ENCODE measurements at places on chromosomes 1 and 21. TPM values are rescaled to one million over a fixed set of nuclear protein-coding genes. Genes with fewer than 3 reads are reported as not detected.

- no peaks in the 10 kb centered on the region for H3K4me1 ChIP-seq
- H3K27ac ChIP-seq, result no peak overlapping the region
- no peak for DNase-seq
- peaks cover 23% of the 10 kb centered on the region for H3K27me3 ChIP-seq
- no peaks in the 10 kb centered on the region for H3K36me3 ChIP-seq
Observed at GRCh38 chr1:242827538-242827937, 303.0 kb upstream of the PLD5 start.

- H3K36me3 ChIP-seq, result peaks cover 2% of the 10 kb centered on the region
- no peak overlapping the region for H3K27ac ChIP-seq
- H3K4me3 ChIP-seq, result no peak overlapping the region
- no peaks in the 10 kb centered on the region for H3K27me3 ChIP-seq
Observed at GRCh38 chr1:212039622-212040021, 4.1 kb downstream of the DTL start.

DNA sequence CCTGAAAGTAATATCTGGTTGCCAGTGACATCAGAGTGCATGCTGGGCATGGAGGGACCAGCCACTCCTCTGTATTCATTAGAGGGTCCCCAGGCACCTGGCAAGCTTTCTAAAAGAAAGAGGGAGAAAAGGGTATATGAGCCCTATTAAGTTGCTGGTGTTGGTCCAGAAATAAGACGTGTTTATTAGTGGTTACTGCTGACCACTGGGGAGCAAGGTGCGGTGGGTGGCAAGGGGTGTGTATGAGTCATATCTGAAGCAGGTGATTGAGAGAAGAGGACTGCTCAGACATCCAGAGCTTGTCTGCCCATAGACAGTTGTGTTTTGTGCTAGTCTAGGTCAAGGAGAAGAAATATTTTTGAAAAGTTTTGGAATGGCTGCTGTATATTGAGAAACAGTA lies 298.1 kb downstream of the TM2D1 start:
- H3K27ac ChIP-seq, result no peak overlapping the region
- peaks cover 2% of the 10 kb centered on the region for H3K4me1 ChIP-seq
- no peak for DNase-seq
- H3K4me3 ChIP-seq, result no peak overlapping the region
- H3K27me3 ChIP-seq, result no peaks in the 10 kb centered on the region

DNA sequence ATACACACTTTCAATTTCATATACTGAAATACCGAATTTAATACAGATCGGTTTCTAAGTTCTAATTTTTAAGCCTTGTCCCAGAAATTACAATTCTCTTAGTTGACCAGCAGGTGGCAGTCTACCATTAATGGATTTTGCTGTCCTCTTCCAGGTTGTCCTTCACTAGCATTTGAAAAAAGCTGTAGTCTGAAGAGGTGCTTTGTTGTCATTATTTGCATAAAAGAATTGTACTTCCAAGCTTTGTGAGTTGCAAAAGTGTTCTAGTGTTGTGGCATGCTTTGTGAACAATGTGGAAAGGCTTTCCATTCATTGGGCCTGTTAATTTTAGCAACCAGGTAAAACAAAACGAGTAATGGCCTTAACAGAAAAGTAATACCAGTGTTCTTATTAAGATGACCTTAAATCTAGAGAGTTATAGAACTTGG lies 193.6 kb downstream of the RPS6KC1 start:
- no peaks in the 10 kb centered on the region for H3K27me3 ChIP-seq
- no peak overlapping the region for H3K4me3 ChIP-seq
- DNase-seq, result no peak
- no peak overlapping the region for H3K27ac ChIP-seq
- no peaks in the 10 kb centered on the region for H3K4me1 ChIP-seq

GRCh38 chr1:201608635-201609395 lies 69.9 kb downstream of the NAV1 start:
- H3K4me3 ChIP-seq, result no peak overlapping the region
- H3K27ac ChIP-seq, result no peak overlapping the region
- no peaks in the 10 kb centered on the region for H3K36me3 ChIP-seq
- no peaks in the 10 kb centered on the region for H3K4me1 ChIP-seq
- H3K27me3 ChIP-seq, result no peaks in the 10 kb centered on the region

GRCh38 chr1:34018285-34018684 lies 146.7 kb downstream of the CSMD2 start:
- no peaks in the 10 kb centered on the region for H3K36me3 ChIP-seq
- no peak overlapping the region for H3K4me3 ChIP-seq
- no peak overlapping the region for H3K27ac ChIP-seq

DNA sequence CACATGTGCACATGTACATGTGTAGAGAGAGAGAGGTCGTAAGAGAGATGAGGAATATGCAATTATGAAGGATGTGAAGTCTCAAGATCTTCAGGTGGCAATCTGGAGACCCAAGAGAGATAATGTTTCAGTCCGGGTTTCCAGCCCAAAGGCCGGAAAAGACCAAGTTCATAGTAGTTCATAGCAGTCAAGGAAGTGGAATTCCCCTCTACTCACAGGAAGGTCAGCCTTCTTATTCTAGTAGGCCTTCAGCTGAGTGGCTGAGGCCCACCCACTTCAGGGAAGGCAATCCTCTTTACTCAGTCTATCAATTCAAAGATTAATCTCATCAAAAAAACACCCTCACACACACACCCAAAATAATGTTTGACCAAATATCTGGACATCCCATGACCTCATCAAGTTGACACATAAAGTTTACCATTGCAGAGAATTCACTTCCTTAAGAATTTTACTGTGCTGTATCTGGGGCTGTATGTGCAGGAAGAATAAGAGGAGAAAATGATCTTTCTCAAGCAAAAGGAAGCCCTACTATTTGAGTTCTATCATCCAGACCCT lies 114.6 kb downstream of the TNFSF18 start:
- no peaks in the 10 kb centered on the region for H3K27me3 ChIP-seq
- H3K36me3 ChIP-seq, result no peaks in the 10 kb centered on the region
- no peak overlapping the region for H3K27ac ChIP-seq
- no peak for DNase-seq
- peaks cover 4% of the 10 kb centered on the region for H3K4me1 ChIP-seq

DNA sequence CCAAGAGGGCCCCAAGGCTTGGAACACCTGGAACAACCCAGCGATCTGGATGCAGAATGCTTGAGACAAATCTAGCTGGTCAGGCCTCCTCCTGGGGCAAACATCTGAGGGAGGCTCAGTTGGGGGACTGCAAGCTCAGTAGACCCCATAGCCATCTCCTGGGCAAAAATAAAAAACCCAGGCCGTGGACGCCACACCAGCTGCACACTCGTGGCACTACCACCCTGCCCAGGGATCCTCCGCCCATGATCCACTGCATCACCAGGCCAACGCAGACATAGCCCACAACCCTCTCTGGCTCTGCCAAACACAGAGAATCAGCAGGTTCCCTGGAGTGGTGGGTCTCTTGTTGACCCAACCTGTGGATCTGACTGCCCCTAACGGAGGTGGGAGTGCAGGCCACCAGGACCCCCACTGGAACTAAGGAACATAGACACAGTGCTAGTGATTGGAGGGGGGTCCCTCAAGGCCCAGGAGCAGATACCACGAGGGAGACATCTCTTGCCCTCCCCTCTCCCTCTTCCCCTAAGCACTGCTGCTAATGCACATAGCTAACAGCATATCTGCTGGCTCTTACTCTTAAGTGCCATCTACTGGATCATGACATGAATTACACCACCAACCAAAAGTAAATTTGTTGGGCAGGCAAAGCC lies 147.2 kb downstream of the CHD1L start:
- no peaks in the 10 kb centered on the region for H3K36me3 ChIP-seq
- peaks cover 16% of the 10 kb centered on the region for H3K27me3 ChIP-seq
- peak; percentile 3 for DNase-seq
- no peak overlapping the region for H3K27ac ChIP-seq
- H3K4me3 ChIP-seq, result no peak overlapping the region

GRCh38 chr1:28592321-28593071 lies 431 bp downstream of the RAB42 start:
- peaks cover 10% of the 10 kb centered on the region for H3K4me1 ChIP-seq
- no peaks in the 10 kb centered on the region for H3K36me3 ChIP-seq
- no peaks in the 10 kb centered on the region for H3K27me3 ChIP-seq
- peak overlapping the region; percentile 19 for H3K27ac ChIP-seq
- DNase-seq, result no peak

DNA sequence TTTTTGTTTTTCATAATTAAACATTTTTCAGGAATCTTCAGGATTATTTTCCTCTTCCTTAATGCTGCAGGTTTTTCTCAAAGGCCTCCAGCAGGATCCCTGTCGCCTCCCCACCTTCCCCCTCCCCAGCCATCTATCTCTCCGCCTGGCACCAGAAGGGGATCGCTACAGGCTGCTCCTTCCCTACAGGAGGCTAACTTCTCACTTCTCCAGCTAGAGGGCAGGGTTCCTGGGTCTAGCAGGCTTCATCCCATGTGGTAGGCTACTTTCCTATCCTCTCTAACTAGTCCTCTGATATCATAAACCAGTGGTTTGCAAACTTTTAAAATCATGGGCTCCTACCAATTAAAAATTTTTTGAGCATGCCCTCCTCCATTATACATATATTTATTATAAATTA lies 104.1 kb downstream of the KCNN3 start:
- H3K36me3 ChIP-seq, result no peaks in the 10 kb centered on the region
- DNase-seq, result no peak
- H3K4me3 ChIP-seq, result no peak overlapping the region
- peak overlapping the region; percentile 29 for H3K27ac ChIP-seq
- H3K27me3 ChIP-seq, result no peaks in the 10 kb centered on the region
- H3K4me1 ChIP-seq, result peaks cover 4% of the 10 kb centered on the region

- H3K4me3 ChIP-seq, result no peak overlapping the region
- no peaks in the 10 kb centered on the region for H3K36me3 ChIP-seq
- no peak overlapping the region for H3K27ac ChIP-seq
Observed at GRCh38 chr1:214449371-214449770, 102.0 kb downstream of the PTPN14 start.

- no peak for DNase-seq
- H3K27me3 ChIP-seq, result peaks cover 7% of the 10 kb centered on the region
- no peak overlapping the region for H3K27ac ChIP-seq
- no peaks in the 10 kb centered on the region for H3K4me1 ChIP-seq
- no peaks in the 10 kb centered on the region for H3K36me3 ChIP-seq
- H3K4me3 ChIP-seq, result no peak overlapping the region
Observed at GRCh38 chr1:212506666-212507065, 73.9 kb downstream of the NENF start.

DNA sequence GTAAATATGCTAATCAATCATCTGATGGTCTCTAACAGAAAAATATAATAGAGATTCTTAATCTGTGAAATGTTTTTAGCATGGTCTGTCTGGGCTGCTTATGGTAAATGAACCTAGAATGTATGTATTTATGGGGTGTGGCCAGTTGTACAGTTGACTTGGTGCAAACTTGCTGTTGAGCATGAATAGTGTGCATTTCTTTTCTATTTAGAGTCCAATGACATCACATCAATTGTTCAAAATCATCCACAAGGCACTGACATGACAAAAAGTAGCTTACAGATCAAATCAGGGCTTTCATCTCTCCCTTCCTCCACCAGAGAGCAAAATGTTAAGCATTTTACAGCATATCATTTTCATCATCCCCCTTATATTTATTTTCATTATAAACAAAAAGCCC lies 1010.3 kb downstream of the KCNT2 start:
- no peak for DNase-seq
- no peaks in the 10 kb centered on the region for H3K27me3 ChIP-seq
- no peaks in the 10 kb centered on the region for H3K36me3 ChIP-seq
- no peak overlapping the region for H3K27ac ChIP-seq
- no peak overlapping the region for H3K4me3 ChIP-seq
- no peaks in the 10 kb centered on the region for H3K4me1 ChIP-seq

GRCh38 chr1:172874950-172875349 lies 175.8 kb downstream of the TNFSF18 start:
- DNase-seq, result no peak
- H3K4me1 ChIP-seq, result peaks cover 5% of the 10 kb centered on the region
- H3K36me3 ChIP-seq, result no peaks in the 10 kb centered on the region
- H3K27ac ChIP-seq, result no peak overlapping the region

- H3K36me3 ChIP-seq, result no peaks in the 10 kb centered on the region
- peaks cover 6% of the 10 kb centered on the region for H3K4me1 ChIP-seq
- no peak for DNase-seq
- peaks cover 38% of the 10 kb centered on the region for H3K27me3 ChIP-seq
- H3K27ac ChIP-seq, result no peak overlapping the region
Observed at GRCh38 chr1:47725511-47725991, 271.6 kb downstream of the TRABD2B start.

DNA sequence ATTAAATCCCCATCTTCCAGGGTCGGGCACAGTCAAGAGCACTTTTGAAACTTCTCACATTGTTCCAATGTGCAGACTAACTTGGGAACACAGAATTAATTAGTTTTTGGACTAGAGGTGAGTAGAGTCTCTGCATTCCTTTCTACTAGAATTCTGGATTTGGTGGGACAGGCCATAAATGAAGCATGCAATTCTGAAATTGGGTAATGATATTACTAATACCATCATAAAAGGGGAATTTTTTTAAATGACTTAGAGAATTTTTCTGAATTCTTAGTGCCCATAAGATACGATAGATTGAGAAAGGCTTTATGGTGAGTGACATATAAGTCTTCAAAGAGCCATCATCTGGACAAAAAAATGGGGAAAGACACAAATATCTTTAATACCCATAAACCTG lies 41.8 kb downstream of the ADAMTS5 start:
- no peak overlapping the region for H3K4me3 ChIP-seq
- H3K27ac ChIP-seq, result no peak overlapping the region
- H3K36me3 ChIP-seq, result no peaks in the 10 kb centered on the region

- no peaks in the 10 kb centered on the region for H3K36me3 ChIP-seq
- no peaks in the 10 kb centered on the region for H3K4me1 ChIP-seq
- H3K4me3 ChIP-seq, result no peak overlapping the region
- peaks cover 3% of the 10 kb centered on the region for H3K27me3 ChIP-seq
Observed at GRCh38 chr1:99663501-99663900, 17.6 kb downstream of the PALMD start.

GRCh38 chr21:45887788-45888187 lies 93.8 kb upstream of the COL6A1 start:
- H3K27me3 ChIP-seq, result no peaks in the 10 kb centered on the region
- H3K4me3 ChIP-seq, result peak overlapping the region; percentile 73
- H3K27ac ChIP-seq, result no peak overlapping the region
- H3K4me1 ChIP-seq, result peaks cover 95% of the 10 kb centered on the region
- H3K36me3 ChIP-seq, result no peaks in the 10 kb centered on the region

- H3K27ac ChIP-seq, result no peak overlapping the region
- no peaks in the 10 kb centered on the region for H3K27me3 ChIP-seq
- H3K36me3 ChIP-seq, result no peaks in the 10 kb centered on the region
- H3K4me1 ChIP-seq, result peaks cover 13% of the 10 kb centered on the region
- DNase-seq, result no peak
- no peak overlapping the region for H3K4me3 ChIP-seq
Observed at GRCh38 chr1:107926436-107927080, 38.4 kb downstream of the VAV3 start.

- no peak for DNase-seq
- no peaks in the 10 kb centered on the region for H3K4me1 ChIP-seq
- H3K27me3 ChIP-seq, result peaks cover 4% of the 10 kb centered on the region
- H3K27ac ChIP-seq, result no peak overlapping the region
- H3K4me3 ChIP-seq, result no peak overlapping the region
Observed at GRCh38 chr1:230010603-230011332, 56.3 kb upstream of the GALNT2 start.

The CELF3 gene
- total RNA-seq, result not detected

The SCAMP3 gene
- total RNA-seq, result 105 TPM

The KRTAP11-1 gene
- not detected for total RNA-seq

The S100A7A gene
- not detected for total RNA-seq

The GPR25 gene
- total RNA-seq, result not detected

The RO60 gene
- total RNA-seq, result 67.5 TPM

The SPOCD1 gene
- total RNA-seq, result not detected
